ENCODE measurements at places on chromosomes 16 and 17.

- DNase-seq = peak; percentile 57
Observed at GRCh38 chr17:77453613-77454241, 313.0 kb downstream of the SEC14L1 start.

DNA sequence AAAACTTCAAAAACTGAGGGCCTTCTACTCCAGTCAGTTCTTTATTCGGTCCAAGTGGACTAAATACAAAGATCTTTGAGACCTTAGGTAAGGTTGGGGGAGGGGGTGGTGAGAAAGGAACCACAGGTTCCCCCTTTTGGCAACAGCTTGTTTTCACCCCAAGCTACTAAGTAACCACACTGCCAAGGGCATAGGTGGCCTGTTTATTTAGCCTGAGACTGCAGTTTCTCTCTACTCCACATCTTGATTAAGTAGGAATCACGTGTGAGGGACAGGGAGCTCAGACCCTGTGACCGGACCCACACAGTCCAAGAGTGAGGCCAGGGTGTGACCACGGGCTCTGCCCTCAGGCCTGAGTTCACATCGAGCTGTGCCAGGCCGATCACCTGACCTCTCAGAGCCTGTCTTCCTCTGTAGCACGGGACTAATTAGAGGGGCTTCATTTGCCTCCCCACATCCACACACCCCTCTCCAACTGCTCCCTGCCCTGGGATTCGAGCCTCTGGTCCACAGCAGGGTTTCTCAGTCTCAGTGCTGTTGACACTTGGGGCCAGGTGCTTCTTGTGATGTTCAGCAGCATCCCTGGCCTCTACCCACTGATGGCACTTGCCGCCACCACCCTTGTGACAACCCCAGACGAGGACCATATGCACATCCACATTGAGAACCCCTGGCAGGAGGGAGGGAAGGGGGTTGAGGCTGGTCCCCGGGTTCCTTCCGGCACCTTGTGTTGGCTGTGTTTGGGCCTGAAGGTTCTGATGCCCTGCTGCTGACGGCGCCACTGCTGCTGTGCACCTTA lies 17.8 kb downstream of the ST6GALNAC2 start:
- DNase-seq = no peak

GRCh38 chr17:62791767-62792446 lies 16.2 kb downstream of the MARCHF10 start:
- no peak for DNase-seq

DNA sequence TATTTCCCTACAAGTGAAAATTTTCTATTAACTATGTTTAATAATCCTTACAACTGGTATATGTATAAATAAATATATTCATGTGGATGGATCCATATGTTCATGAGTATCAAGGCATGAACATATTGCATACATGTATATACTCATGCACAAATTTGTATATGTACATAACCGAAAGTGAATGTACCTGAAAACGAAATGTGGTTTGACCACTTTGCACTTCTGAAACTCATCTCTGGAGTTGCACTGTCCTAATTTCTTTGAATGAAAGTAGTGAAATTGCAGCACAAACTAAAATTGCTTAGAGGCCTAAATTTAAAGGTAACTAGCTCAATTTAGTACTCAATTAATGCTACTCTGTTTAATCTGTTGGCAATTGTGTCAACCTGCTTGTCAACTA lies 27.4 kb upstream of the GNAO1 start:
- DNase-seq = no peak

All from stimulated activated CD4-positive, alpha-beta T cell treated with anti-CD3 and anti-CD28 coated beads, Interleukin-2, amount 100 ng/mL, for 24 hours (primary cell).